ENCODE measurements at places on chromosomes 4 and X. TPM values are rescaled to one million over a fixed set of nuclear protein-coding genes. Genes with fewer than 3 reads are reported as not detected.

Gene HSD17B11
- total RNA-seq = 6.6 TPM

Gene ATP11C
- total RNA-seq = 3.3 TPM

Gene GUCY2F
- not detected for total RNA-seq

Gene SRPK3
- total RNA-seq = 44.7 TPM

Gene MAGEA2
- total RNA-seq = not detected

DNA sequence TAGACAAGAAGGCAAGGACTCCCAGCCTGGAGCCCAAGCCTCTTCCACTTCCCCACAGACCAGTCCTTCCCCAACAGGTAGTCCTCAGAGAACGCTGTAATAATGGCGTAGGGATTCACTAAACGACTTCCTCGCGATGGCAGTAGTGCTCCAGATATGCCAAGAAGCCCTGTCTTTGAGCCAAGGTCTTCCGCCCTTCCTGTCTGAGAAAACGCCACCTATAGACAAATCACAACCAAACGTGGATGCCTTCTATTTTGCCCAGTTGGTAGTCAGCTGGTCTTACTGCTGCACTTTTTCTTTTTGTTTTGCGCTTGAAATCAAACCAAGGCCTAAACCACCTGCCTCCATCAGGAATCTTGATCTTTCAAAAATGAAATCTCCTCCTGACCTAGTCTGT, 203.3 kb downstream of the OR13H1 start:
- peak overlapping the region; percentile 72 for H3K4me3 ChIP-seq
- peak; percentile 59 for DNase-seq
- peak overlapping the region; percentile 86 for H3K27ac ChIP-seq
- H3K27me3 ChIP-seq = no peaks in the 10 kb centered on the region
- no peaks in the 10 kb centered on the region for H3K36me3 ChIP-seq

GRCh38 chr4:183588169-183588675, 70.8 kb downstream of the RWDD4 start:
- peak overlapping the region; percentile 45 for H3K4me3 ChIP-seq
- no peak for DNase-seq
- no peaks in the 10 kb centered on the region for H3K27me3 ChIP-seq
- H3K4me1 ChIP-seq = peaks cover 24% of the 10 kb centered on the region
